ENCODE measurements at places on chromosomes 7 and 10.

- no peak for DNase-seq
- no peaks in the 10 kb centered on the region for H3K27me3 ChIP-seq
- no peak overlapping the region for H3K4me3 ChIP-seq
- H3K36me3 ChIP-seq = no peaks in the 10 kb centered on the region
- H3K27ac ChIP-seq = no peak overlapping the region
These were observed 398.5 kb downstream of the PCDH15 start for GRCh38 chr10:54402576-54402975.

DNA sequence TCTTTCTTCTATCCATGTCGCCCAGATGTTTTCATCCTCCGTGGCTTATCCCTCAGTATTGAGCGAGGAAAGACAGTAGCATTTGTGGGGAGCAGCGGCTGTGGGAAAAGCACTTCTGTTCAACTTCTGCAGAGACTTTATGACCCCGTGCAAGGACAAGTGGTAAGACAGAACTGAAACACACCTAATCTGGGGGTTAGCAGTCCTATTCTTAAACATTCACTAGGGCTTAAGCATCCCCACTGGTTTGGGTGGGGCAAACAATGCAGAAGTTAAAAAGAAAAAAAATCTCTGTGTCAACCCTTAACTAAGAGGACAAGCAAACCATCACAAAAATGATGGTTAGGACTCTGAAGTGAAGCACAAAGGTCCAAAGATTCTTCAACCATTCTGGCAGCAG is 43.8 kb downstream of the SP8 start:
- no peak for DNase-seq
- no peak overlapping the region for H3K4me3 ChIP-seq
- no peaks in the 10 kb centered on the region for H3K4me1 ChIP-seq
- no peaks in the 10 kb centered on the region for H3K27me3 ChIP-seq
- H3K36me3 ChIP-seq = no peaks in the 10 kb centered on the region

GRCh38 chr7:131225619-131226513 is 101.8 kb upstream of the MKLN1 start:
- H3K36me3 ChIP-seq = no peaks in the 10 kb centered on the region
- H3K27me3 ChIP-seq = no peaks in the 10 kb centered on the region
- H3K27ac ChIP-seq = no peak overlapping the region
- no peak for DNase-seq
- H3K4me1 ChIP-seq = peaks cover 32% of the 10 kb centered on the region

- H3K4me1 ChIP-seq = no peaks in the 10 kb centered on the region
- no peak for DNase-seq
- no peak overlapping the region for H3K27ac ChIP-seq
- H3K27me3 ChIP-seq = no peaks in the 10 kb centered on the region
- H3K36me3 ChIP-seq = no peaks in the 10 kb centered on the region
- H3K4me3 ChIP-seq = no peak overlapping the region
These were observed 262.2 kb downstream of the ZMYND11 start for GRCh38 chr10:397321-398068.

DNA sequence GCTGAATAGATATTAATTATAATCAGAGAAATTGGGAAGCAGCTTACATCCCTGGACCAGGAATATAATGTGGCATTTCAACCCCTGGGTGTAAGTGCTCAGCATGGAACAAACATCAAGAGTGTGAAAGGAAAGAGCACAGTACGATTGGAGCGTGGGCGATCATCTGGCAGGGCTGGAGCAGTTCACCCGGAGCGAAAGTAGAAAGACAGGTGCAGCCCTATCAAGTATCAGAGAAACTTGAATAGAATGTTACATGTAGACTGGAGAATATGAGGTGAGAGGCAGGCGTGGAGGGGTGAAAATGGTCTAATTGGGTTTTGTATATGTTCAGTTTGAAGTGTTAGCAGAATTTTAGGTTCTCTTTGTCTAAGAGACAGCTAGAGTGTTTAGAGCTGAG is 303.0 kb downstream of the MDFIC start:
- DNase-seq = no peak
- no peaks in the 10 kb centered on the region for H3K36me3 ChIP-seq
- no peak overlapping the region for H3K4me3 ChIP-seq
- H3K27ac ChIP-seq = no peak overlapping the region

DNA sequence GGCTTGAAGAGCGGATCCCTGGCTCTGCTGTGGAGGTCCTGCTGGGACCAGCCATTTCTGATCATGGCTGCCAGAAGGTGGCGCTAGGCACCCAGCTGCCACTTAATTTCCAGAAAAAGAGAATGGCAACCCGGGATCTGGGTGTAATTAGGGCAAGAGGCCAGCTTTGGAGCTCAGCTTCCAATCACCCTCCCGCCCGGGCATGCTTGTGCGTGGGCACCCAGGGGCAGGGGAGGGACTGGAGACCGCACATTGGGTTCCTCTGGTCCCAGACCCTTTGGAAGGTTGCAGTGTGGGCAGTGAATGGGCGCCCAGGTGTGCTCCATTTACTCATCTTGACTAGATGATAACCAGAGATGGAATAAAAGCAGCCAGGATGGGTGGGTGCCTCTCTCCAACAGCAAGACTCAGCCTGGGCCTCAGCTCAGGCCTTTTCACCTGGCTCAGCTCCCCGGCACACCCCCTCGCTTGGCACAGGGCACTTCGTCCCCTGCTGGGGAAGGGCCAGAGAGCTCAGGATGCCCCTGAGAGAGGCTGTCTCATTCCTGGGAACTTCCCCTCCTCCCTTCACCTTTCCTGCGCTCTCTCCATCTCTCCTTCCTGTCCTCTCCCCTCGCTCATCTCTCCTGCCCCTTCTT is 14.7 kb downstream of the FAM241B start:
- H3K36me3 ChIP-seq = no peaks in the 10 kb centered on the region
- H3K4me3 ChIP-seq = no peak overlapping the region
- peaks cover 5% of the 10 kb centered on the region for H3K27me3 ChIP-seq
- no peak for DNase-seq

DNA sequence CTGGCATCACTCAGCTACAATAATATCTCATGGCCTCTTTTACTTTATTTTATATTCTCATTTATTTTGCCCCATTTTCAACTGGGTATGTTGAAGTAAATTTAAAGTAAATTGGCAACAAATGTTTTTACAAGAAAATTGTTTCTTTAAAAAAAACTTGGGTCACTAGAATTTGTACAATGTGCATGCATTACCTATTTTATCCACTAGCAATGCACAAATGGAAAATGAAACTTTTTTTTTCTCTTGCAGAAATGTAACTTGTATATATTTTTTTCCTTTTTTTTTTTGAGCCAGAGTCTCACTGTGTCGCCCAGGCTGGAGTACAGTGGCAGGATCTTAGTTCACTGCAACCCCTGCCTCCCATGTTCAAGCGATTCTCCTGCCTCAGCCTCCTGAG is 10.3 kb upstream of the H2AZ2 start:
- no peak overlapping the region for H3K27ac ChIP-seq
- H3K4me3 ChIP-seq = no peak overlapping the region
- no peak for DNase-seq
- peaks cover 10% of the 10 kb centered on the region for H3K27me3 ChIP-seq
- peaks cover 13% of the 10 kb centered on the region for H3K4me1 ChIP-seq
- no peaks in the 10 kb centered on the region for H3K36me3 ChIP-seq

DNA sequence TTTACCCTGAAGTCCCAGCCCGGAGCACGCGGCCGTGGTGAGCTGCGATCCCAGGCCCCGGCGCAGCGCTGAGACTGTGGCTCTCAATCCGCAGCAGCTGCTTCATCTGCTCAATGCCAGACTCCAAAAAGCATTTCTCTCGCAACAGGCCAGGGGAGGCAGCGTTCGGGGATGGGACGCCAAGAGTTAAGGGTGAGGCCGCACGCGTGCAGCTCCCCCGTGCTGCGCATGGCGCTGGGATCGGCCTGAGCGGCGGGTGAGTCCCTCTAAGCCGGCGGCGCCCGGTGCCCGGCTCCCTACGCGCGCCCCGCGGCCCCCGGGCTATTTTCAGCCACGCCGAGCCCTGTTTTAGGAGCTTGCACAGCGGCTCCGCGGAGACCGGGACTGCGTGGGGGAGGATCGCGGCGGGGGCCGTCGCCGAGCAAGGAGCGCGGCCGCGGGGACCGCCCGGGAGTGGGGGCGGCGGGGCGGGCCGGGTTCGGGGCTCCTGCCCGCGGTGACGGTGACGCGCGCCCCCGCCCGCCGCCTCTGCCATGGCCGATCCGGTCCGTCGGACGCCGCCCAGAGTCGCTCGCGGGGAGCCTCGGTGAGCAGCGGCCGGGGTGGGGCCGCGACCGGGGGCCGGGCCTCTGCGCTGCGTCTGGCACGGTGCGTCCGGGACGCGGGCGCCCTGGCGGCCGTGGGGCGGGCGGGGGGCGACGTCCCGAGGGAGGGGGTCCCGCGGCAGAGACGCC is 29.4 kb upstream of the JAKMIP3 start:
- H3K4me1 ChIP-seq = no peaks in the 10 kb centered on the region
- no peaks in the 10 kb centered on the region for H3K36me3 ChIP-seq
- H3K27me3 ChIP-seq = peaks cover 43% of the 10 kb centered on the region
- H3K4me3 ChIP-seq = no peak overlapping the region
- no peak overlapping the region for H3K27ac ChIP-seq

DNA sequence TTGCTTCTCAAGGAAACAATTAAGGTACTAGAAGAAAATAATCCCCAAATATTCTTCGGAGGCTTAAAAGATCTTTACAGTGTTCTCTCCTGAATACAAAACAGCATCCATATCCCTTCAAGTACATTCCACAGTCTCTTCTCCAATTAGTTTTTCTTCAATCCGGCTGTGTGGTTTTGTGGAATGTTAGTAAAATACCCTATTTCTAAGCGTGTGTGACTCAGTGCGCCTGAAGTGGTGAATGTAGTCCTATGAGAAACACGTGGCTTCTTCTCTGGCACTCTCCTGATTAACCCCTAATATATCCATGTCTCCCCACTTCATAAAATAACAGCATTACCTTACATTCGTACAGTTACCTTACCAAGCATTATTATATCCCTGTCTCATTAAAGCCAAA is 570.2 kb downstream of the ARL4A start:
- no peaks in the 10 kb centered on the region for H3K4me1 ChIP-seq
- H3K4me3 ChIP-seq = no peak overlapping the region
- no peak for DNase-seq
- no peaks in the 10 kb centered on the region for H3K27me3 ChIP-seq
- no peaks in the 10 kb centered on the region for H3K36me3 ChIP-seq
- no peak overlapping the region for H3K27ac ChIP-seq

GRCh38 chr7:157250605-157251228 is 86.1 kb upstream of the DNAJB6 start:
- no peak overlapping the region for H3K4me3 ChIP-seq
- H3K4me1 ChIP-seq = no peaks in the 10 kb centered on the region
- no peaks in the 10 kb centered on the region for H3K27me3 ChIP-seq
- no peak for DNase-seq
- peak overlapping the region; percentile 17 for H3K27ac ChIP-seq

- no peak overlapping the region for H3K4me3 ChIP-seq
- H3K4me1 ChIP-seq = peaks cover 15% of the 10 kb centered on the region
- DNase-seq = no peak
- peaks cover 18% of the 10 kb centered on the region for H3K27me3 ChIP-seq
- H3K27ac ChIP-seq = no peak overlapping the region
- H3K36me3 ChIP-seq = no peaks in the 10 kb centered on the region
These were observed 6.8 kb upstream of the CLDN4 start for GRCh38 chr7:73823873-73824592.

DNA sequence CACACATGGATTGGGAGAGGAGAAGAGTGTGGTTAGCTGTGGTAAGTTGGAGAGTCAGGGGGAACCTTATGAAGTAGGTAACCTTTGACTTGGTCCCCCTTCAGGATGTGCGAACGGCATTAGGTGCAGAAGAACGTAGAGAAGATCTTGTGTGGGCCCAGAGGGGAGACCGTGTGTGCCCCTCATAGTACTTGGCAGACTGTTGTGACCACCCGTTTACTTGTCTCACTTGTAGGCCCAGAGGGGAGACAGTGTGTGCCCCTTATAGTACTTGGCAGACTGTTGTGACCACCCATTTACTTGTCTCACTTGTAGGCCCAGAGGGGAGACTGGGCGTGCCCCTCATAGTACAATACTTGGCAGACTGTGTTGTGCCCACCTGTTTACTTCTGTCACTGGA is 2.6 kb downstream of the GTPBP4 start:
- no peaks in the 10 kb centered on the region for H3K27me3 ChIP-seq
- H3K4me3 ChIP-seq = peak overlapping the region; percentile 47
- peak overlapping the region; percentile 26 for H3K27ac ChIP-seq
- peaks cover 67% of the 10 kb centered on the region for H3K36me3 ChIP-seq
- peaks cover 22% of the 10 kb centered on the region for H3K4me1 ChIP-seq
- DNase-seq = no peak

DNA sequence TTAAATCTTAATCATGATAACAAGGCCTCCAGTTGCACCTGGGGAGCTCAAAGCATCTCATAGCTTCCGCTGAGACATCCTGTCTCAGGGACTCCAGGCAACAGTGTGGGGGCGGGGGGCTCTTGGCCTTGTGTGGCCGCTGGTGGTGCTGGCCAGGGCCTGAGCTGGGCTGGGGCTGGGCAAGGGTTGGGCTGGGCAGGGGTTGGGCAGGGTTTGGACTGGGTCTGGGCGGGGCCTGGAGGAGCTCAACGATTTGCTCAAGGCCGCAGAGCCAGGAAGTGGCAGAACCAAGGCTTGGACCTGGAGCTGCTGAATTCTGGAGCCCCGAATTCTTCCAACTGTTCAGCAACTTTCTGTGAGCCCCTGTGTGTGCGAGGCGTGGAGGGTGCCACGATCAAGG is 37.9 kb upstream of the PSMG3 start:
- H3K4me3 ChIP-seq = no peak overlapping the region
- peaks cover 11% of the 10 kb centered on the region for H3K27me3 ChIP-seq
- H3K36me3 ChIP-seq = no peaks in the 10 kb centered on the region
- no peaks in the 10 kb centered on the region for H3K4me1 ChIP-seq
- no peak for DNase-seq

DNA sequence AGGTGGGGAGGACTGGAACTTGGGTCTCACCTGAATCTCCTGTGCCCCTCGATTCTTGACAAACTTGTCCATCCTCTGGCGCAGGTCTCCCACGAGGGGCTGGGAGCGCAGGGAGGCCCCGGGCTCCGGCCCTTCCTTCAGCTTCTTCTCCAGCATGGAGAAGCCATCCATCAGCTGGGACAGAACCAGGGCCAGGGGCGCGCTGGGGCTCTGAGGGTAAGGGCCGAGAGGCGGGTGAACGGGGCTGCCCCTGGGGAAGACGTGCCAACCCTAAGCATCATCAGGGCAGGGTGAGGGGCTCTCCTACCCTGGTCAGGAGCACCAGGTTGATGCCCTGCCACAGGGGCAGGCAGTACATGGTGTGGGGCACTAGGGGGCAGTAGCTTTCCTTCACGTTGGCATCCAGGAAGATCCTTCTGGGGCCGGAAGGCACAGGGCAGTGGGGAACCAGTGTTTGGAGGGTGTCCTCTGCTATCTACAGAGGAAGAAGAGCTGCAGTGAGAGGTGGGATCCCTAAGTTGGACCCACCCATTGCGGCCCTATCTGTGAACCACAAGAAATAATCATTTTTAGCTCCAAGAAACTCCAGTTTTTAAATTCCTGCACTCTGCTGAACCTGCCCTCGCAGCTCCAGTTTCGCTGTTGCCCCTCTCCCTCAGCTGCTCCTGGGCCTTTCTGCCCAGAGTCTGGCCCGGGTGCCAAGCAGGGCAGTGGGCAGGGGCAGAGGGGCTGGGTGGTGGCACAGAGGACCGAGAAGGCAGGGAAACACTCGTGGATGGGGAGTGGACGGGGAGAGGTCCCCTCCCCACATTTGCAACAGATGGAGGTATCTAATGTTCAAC is 10.8 kb upstream of the PYROXD2 start:
- H3K36me3 ChIP-seq = peaks cover 25% of the 10 kb centered on the region
- no peaks in the 10 kb centered on the region for H3K4me1 ChIP-seq
- DNase-seq = no peak
- H3K4me3 ChIP-seq = no peak overlapping the region

GRCh38 chr10:120744040-120744439 is 107.1 kb upstream of the WDR11 start:
- no peaks in the 10 kb centered on the region for H3K4me1 ChIP-seq
- no peak overlapping the region for H3K4me3 ChIP-seq
- DNase-seq = no peak
- H3K36me3 ChIP-seq = no peaks in the 10 kb centered on the region

Data from activated T-helper 2 cell treated with anti-CD3 and anti-CD28 coated beads, Interferon-gamma antibody, Interleukin-2, Interleukin-4, amounts not matched to agents 10 μg/mL and 5 μg/mL and 100 μg/mL, durations not matched to agents 14 hours and 24 hours and 36 hours (primary cell).